ENCODE measurements at places on chromosomes 1 and 21. TPM values are rescaled to one million over a fixed set of nuclear protein-coding genes. Genes with fewer than 3 reads are reported as not detected.

Gene TMEM222
- 9.7 TPM for total RNA-seq

Gene AADACL4
- 0.14 TPM for total RNA-seq

GRCh38 chr1:183287191-183287675 lies 101.2 kb downstream of the LAMC2 start:
- DNase-seq: peak; percentile 68

DNA sequence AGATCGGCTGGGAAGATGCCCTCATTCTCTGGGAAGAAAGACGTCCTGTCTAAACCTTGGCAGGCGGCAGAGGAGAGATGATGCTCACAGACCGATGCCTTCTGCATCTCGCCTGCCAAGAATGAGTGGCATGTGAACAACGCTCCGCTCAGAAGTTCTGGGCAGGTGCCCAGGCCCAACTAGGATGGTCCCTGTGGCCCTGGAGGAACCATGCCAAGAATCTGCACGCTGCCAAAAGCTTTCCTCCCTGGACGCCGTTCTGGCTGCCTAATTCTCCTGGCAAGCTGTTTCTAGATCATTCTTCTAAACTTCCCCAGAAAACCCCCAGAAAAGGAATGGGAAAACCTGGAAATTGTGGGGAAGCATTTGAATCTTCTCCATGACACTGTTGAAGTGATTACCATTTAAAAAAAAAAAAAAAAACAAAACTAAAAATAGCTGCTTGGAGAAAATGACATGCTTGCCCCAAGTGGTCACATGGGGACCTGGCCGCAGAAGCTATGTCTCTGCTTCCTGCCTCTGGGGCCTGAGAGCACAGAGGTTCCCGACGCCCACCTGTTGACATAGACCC lies 440.9 kb downstream of the PRDM2 start:
- peak; percentile 29 for DNase-seq

- DNase-seq: no peak
These were observed 34.7 kb upstream of the TMEM125 start for GRCh38 chr1:43235040-43235439.

Gene RAB13
- 120 TPM for total RNA-seq

DNA sequence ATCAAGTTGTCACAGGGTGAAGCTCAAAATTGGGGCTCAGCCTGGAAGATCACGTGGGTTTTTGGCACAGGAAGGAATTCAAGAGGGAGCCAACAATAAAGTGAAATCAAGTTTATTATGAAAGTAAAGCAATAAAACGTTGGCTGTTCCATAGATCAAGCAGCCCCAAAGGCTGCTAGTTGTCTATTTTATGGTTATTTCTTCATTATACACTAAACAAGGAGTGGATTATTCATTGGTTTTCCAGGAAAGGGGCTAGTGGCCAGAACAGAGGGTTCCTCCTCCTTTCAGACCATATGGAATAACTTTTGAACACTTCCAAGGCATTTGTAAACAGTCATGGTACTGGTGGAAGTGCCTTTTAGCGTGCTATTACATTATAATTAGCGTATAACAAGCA lies 723.5 kb upstream of the ADAMTS5 start:
- DNase-seq: no peak

GRCh38 chr1:179976970-179977651 lies 22.5 kb downstream of the CEP350 start:
- no peak for DNase-seq

Gene CD247
- not detected for total RNA-seq

DNA sequence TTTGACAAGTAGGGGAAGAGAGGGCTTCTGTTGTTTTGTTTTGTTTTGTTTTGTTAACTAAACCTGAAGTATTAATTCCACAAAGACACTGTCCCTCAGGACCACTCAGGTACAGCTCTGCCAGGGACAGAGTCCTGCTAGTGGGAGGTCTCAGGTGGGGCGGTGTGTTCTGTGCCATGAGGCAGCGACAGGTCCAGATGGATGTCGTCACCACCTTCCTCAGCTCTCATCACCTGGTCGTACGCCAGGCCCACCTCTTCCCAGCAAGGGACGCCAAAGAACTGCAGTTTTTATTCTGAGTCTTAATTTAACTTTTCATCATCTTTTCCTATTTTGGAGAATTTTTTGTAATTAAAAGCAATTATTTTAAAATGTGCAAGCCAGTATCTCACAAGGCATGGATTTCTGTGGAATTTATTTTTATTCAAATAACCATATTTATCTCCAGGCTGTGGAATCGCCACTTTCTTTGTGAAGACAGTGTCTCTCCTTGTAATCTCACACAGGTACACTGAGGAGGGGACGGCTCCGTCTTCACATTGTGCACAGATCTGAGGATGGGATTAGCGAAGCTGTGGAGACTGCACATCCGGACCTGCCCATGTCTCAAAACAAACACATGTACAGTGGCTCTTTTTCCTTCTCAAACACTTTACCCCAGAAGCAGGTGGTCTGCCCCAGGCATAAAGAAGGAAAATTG lies 62.5 kb downstream of the POFUT2 start:
- no peak for DNase-seq

GRCh38 chr1:156809281-156809680 lies 7.4 kb downstream of the SH2D2A start:
- DNase-seq: no peak

- DNase-seq: no peak
These were observed 70.7 kb downstream of the C1orf21 start for GRCh38 chr1:184457500-184457899.

GRCh38 chr1:33269621-33270020 lies 13.3 kb downstream of the ZNF362 start:
- DNase-seq: no peak

DNA sequence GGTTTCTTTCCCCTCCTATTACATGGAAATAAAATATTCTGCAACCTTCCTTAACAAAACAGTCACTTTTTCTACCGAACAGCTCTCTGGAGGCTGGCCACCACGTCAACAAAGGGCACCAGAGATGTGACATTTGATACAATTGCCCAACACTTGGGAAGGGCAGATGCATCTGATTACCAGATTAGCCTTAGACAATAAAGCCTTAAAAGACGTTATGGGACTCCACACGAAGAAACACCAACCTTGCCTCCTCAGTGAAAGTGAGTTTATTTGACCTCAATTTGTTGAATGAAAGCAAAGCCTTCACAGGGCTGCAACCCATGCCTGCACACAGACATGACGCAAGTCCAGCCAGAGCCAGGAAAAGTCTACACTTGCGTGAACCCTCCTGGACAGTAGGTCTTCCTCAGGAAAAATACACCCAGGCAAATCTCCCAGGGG lies 136.1 kb downstream of the TGFBR3 start:
- DNase-seq: no peak

GRCh38 chr21:16468184-16468583 lies 738.4 kb downstream of the USP25 start:
- no peak for DNase-seq

GRCh38 chr1:152739841-152740240 lies 18.0 kb upstream of the KPRP start:
- no peak for DNase-seq

GRCh38 chr1:185680453-185680852 lies 53.7 kb upstream of the HMCN1 start:
- no peak for DNase-seq

DNA sequence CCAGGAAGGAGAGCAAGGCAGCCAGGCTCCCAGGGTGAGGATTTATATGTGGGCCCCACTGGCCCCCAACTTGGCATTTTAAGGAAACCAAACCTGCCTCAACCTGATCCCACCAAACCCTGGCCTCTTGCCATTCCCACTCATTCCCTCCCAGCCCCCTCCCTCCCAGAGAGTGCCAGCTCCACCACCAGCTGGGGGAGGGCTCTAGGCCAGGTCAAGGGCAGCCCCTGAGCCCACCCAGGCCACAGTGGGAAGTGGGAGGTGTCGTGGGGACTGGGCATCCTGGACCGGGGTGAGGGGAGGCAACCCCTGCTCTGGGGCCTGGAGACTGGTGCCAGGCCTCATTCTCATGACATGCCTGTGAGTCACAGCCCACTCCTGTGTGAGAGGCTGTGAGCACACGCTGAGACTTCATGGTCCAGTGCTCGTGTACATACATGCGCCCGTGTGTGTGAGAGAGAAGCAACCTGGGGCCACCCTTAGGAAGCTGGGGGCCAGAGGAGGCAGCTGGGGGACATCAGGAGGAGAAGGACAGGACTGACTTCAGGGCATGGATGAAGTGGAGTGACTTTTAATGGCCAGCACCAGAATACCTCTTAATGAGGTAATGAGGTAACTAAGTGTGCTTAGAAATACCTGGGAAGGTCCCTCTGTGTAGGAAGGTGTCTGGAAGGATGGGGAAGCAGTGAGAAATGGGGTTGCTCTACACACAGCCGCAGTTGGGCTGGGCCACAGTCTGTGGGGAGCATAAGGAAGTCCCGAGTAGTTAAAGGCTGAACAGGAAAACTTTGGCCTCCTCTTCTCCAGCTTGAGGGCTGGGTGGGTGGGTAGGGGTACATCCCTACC lies at the start of gene S100A2:
Gene S100A2 (minus strand): TSS at position 316 of the 846 bp plus-strand sequence. CDS start 1,967 bp downstream, outside the sequence.
- peak; percentile 69 for DNase-seq

GRCh38 chr1:115176189-115176588 lies 86.9 kb upstream of the TSPAN2 start:
- DNase-seq: no peak

DNA sequence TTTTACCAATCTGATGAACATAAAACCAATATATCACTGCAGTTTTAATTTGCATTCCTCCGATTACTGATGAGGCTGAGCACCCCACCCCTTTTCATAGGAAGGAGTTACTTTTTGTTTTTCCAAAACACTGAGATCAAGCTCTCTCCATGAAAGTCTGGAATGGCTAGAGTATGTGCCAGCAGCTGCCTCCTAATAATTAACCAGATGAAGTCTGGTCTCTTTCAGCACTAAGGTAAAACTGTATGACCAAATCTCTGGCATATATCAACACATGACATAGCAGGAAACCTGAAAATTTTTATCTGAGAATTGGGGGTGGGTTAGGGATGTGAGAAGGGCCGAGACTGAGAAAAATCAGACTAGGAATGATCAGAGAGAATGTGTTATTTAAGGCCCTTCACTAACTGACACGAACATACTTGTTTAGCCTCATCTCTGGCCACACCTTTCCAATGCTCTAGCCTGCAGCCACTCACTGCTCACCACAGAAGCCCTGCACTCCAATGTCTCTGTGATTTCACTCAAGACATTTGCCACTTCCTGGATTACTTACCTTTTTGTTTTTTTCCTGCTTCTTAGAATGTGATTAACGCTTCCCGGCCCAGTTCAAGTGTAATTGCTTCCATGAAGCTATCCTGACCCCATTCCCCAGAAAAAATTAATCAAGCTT lies 34.7 kb downstream of the WASF2 start:
- no peak for DNase-seq

DNA sequence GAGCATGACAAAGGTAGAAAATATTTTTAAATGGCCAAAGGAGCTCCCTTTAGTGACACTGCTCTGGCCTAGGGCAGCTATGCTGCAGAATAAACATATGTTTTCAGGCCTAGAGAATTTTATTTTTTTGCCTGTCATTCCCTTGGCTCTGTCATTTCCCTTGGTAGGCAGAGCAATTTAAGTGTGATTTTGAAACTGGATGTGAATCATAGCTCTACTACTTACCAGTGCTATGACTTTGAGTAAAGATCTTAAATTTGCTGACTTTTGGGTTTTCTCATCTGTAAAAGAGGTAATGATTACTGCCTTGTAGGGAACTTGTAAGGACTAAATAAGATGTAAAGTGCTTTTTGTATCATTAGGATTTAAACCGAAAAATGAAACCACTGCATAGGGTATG lies 189.0 kb upstream of the ZRANB2 start:
- DNase-seq: no peak

GRCh38 chr1:182295697-182296096 lies 95.9 kb downstream of the GLUL start:
- no peak for DNase-seq

Gene PODN
- total RNA-seq: 100 TPM

Gene RCAN1
- total RNA-seq: 15.5 TPM

Gene LHX8
- total RNA-seq: not detected

Gene STUM
- total RNA-seq: 1.3 TPM

- DNase-seq: no peak
These were observed 94.1 kb downstream of the ADGRL2 start for GRCh38 chr1:81894867-81895266.

GRCh38 chr1:244325056-244325758 lies 126.5 kb downstream of the ADSS2 start:
- no peak for DNase-seq

- DNase-seq: no peak
These were observed 112.6 kb downstream of the NOS1AP start for GRCh38 chr1:162182090-162182489.

GRCh38 chr1:156708218-156708661 lies 2.9 kb upstream of the CRABP2 start:
- DNase-seq: no peak

DNA sequence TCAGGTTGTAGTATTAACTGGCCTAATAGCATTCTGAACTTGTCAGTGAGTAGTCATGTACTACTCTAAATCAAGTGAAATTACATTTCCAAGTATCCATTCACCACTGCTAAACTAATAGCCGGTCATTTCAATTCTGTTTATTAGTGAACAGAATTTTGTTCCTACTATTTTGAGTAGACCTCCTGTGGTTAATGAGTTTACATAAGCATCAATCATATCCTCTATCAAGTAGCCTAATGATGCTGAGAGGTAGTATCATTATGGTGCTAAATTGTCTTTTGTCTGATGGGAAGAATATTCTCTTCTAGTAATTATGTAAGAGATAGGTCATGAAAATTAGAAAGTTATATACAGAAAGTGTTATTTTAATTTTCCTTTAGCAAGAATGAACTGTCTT lies 602.8 kb downstream of the KCNT2 start:
- DNase-seq: no peak

DNA sequence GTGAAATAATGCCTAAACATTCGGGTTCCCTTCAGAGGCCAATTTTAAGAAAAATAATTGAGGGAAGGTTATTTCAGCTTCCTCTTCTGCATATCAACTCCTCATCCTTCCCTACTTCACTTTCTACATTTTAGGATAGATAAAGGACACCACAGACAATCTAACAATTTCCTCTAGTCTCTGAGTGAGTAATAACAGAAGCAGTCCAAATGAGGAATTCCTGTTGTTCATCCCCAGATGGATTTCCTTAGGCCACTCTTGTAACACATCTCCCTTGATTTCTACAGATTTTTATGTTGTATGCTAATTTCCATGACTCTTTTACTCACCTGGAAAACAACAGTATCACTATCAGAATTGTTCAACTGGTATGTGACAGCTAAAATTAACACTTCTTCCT lies 87.7 kb upstream of the LYPLAL1 start:
- no peak for DNase-seq

Gene SLAMF8
- total RNA-seq: not detected

DNA sequence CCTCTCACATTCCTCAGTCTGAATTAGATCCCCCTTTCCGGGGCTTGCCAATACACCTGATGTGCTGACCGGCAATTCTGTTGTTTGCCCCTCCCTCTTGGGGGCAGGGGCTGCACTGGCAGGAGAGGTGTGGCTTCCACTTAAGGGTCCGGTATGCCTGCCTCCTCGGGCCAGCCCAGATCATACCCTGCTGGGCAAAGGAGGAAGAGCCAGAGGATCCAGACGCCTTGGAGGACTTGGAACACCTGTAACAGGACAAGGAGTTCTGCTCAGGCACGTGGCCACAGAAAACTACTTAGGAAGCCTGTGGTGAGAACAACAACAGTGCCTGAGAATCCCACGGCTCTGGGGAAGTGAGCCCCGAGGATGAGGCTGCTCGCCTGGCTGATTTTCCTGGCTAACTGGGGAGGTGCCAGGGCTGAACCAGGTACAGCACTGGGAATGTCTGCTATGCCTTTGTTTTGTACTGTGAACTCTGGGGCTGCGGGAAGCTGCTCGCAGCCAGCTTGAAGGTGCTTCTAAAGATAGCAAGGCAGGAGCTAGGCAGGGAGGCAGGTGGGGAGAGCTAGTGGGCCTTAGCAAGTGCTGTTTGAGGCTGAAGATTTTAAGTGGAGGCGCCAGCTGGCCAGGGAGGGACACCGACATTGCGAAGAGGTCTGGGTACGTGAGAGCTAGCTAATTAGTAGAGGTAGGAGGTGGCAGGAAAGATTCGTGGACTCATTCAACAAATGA lies at the start of gene SMPDL3B:
Gene SMPDL3B (plus strand): TSS at position 183 of the 732 bp plus-strand sequence. CDS start 184 bp downstream, at position 367.
- DNase-seq: no peak

Gene OR6K6
- total RNA-seq: not detected

All from uterus (tissue), 4 donors.